ENCODE measurements at places on chromosomes 2 and 18.

GRCh38 chr2:144455987-144456386, 63.9 kb downstream of the ZEB2 start:
- DNase-seq = no peak

GRCh38 chr18:72128649-72129048, 415.5 kb downstream of the CBLN2 start:
- DNase-seq = no peak

- no peak for DNase-seq
These were observed 168.7 kb upstream of the RASGRP3 start for GRCh38 chr2:33307659-33308270.

DNA sequence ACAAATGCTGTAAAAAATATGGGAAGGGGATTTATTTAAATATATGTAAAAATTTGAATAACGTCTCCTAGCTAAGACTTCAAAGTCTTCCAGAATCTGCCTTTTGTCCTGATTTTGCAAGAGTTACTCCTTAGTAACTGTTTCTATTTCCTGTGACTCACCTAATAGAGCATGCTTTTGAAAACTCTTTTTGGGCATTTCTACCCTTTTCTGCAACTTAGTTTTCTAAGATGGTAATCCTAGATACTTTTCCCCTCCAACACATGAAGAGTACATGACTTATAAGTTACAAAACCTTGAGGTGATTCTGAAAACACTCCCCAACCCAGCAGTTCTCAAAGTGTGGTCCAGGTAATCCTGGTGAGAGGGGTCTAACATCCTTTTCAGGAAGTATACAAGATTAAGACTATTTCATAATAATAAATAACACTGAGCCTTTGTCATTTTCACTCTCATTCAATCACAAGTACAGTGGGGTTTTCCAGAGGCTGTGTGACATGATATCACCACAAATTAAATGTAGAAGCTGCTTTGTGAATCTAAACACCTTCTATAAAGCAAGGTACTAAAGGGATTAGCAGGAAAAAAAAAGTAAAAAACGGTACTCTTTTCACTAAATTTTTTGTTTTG, 31.9 kb downstream of the PPP4R3B start:
- no peak for DNase-seq

- no peak for DNase-seq
These were observed 24.3 kb downstream of the TRAPPC12 start for GRCh38 chr2:3403587-3404334.

DNA sequence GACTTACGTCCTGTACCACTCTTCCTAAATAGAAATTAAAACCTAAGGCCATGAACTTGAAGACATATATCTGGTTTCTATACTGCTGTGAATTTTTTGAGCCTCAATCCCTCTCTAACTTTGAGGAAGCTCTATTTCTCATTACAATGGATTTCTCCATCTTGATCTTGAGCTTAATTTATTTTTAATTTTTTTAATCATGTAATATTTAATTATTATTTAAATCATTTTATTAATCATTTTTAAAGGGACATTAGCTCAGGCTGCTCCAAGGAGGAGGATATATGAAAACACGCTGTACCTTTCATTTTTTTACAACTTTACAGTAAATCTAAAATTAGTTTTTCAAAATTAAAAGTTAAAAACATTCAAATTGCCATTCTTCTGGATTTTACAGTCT, 540.5 kb downstream of the SATB2 start:
- no peak for DNase-seq

Data from stimulated activated CD4-positive, alpha-beta T cell treated with anti-CD3 and anti-CD28 coated beads, Interleukin-12 subunit alpha, Interleukin-12 subunit beta, amount 100 ng/mL, for 24 hours (primary cell).